NCI-H526 (cell line): ENCODE measurements at places on chromosomes 12 and 14.
A peak's percentile ranks its signal among the peaks of the same experiment; 100 is the strongest.

DNA sequence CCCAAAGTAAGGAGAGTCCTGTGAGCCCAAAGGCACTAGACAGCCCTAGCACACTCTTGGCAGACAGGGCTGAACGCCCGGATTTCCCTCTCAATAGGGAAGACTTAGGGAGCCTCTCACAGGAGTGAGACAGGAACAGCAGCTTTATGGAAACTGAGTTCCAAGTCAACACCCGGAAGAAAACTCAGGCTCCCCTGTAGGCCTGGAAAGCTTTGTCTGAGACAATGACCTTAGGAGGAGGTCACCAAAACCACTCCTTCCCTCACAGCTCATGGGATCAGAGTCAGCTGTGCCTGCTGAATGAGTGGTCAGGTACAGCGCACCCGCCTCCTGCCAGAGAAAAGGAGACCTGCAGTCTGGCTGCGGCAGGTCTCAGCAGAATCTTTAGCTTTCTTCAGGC, 229.5 kb downstream of the CACNA1C start:
- DNase-seq = no peak

GRCh38 chr14:51682411-51682810, 30.7 kb downstream of the FRMD6 start:
- no peak for DNase-seq

DNA sequence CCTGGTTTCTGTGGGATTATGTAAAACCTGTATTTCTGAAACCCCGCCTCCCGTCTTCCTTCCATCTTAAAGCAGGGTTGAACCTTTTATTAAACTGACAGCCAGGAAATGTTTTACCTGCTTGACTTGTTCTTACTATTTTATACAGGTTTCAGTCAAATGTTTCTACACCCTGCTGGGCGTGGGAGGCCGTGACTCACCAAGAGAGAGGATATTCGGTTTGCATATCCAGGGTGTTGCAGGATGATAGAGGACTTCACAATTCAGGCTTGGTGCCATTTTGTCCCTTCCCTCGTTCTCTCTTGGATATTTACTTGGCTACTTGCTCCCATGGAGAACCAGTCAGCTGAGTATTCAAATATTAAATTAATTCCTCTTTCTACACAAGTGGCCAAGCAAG, 69.7 kb downstream of the ARF6 start:
- DNase-seq = peak; percentile 49

- DNase-seq = no peak
Observed at GRCh38 chr12:96493106-96493505, 3.7 kb downstream of the CFAP54 start.

DNA sequence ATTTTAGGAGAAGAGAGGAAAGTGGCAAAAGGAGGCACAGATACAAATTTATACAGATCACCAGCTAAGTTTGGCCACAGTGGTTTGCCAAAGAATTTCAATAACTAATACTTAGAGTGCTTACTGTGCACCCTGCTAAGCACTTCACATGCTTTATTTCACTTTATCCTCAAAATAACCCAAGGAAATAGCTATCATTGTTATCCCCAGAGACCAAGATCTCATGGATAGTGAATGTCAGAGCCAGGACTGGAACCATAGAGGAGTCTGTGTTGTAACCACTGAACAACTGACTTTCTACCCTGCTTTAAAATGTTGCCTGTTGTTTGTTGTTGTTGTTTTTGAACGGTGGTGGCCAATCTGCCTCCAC, 1.3 kb upstream of the TCP11L2 start:
- DNase-seq = no peak

DNA sequence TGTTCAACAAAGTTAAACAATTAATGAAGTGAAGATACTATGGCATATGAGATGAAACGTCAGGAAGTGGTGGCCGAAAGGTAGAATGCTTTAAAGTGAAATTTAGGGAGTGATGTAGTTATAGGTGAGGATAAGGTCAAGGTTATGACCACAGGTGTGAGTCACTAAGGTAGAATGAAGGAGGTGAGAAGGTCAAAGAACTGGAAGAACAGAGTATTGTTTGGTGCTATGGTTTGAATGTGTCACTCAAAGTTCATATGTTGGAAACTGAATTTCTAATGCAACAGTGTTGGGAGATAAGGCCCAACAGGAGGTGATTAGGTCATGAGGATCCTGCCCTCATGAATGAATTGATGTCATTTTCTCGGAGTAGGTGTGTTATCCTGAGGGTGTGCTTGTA, 293.6 kb downstream of the NELL2 start:
- DNase-seq = no peak

DNA sequence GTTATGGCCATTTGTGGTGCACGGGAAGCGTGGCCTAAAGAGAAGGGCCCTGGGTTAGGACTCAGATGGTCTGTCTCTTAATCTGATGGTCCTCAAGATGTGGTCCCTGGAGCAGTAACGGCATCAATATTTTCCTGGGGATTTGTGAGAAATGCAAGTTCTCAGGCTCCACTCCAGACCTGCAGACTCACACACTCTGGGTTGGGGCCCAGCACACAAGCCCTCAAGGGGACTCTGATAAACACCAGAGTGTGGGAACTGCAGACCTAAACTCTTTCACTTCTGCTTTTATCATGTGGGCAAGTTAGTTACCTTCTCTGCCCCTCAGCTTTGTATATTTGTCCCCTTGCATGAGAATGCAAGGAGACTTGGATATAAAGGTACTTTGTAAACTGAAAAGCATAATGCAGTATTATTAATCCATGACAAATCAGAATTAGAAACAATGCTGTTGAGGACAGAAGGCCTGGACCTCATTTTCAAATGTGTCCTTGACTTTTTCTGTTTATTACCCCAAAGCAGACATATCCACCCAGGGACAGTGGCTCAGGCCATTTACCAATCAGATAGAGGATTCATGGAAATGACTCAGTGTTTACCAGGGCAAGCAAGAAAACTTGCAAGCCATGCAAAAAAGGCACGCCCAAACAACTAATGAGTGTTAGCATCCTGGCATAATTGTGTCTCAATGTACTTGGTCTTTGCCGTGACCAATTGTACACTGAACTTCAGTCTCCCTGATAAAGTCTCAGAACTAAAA, 157.0 kb downstream of the ASCL1 start:
- DNase-seq = no peak

DNA sequence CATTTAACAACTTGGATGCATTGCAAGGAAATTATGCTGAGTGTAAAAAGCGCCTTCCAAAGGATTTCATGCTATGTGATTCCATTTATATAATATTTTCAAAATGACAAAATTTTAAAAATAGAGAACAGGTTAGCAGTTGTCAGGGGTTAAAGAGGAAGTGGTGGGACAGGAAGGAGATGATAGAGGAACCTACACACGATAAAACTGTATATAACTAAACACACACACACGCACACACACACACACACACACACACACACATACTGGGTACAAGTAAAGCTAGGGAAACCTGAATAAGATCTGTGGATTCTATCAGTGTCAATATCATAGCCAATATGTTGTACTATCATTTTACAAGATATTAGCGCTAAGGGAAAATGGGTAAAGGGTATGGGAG, 17.2 kb downstream of the TTC9 start:
- no peak for DNase-seq

GRCh38 chr14:59394268-59394667, 70.9 kb downstream of the GPR135 start:
- DNase-seq = no peak

GRCh38 chr12:52675301-52675701, 4.9 kb downstream of the KRT1 start:
- no peak for DNase-seq

DNA sequence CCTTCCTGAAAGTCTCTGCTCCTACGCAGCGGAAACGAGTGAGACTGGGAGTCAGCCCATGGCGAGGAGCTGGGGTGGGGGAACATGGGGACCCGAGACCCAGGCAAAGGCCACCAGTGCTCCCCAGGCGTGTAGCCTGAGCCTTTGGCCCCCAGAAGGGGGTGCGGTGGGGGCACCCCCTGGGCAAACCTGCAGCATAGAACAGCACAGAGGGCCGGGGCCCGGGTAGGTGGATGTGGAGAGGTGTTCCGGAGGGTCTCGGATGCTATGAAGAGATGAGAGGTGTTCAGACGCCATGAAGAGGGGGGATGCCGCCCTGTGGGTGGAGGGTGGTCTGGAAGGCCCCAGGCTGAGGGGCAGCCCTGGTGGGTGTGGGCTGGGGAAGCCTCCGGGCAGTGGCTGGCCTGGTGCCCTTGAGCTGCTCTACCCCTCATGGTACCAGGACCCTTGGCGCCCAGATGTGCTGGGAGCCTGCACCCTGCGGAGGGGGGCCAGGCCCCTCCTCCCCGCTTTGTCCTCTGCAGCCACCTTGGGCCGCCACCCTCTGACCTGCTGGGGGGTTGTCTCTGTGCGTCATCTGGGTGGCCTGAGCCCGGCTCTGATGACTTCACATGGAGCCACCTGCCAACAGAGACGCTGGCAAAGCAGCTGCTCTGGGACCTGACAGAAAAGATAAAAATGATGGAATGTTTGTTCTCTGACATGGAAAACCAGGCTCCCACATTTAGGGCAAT, 83.4 kb downstream of the KIF26A start:
- DNase-seq = no peak

DNA sequence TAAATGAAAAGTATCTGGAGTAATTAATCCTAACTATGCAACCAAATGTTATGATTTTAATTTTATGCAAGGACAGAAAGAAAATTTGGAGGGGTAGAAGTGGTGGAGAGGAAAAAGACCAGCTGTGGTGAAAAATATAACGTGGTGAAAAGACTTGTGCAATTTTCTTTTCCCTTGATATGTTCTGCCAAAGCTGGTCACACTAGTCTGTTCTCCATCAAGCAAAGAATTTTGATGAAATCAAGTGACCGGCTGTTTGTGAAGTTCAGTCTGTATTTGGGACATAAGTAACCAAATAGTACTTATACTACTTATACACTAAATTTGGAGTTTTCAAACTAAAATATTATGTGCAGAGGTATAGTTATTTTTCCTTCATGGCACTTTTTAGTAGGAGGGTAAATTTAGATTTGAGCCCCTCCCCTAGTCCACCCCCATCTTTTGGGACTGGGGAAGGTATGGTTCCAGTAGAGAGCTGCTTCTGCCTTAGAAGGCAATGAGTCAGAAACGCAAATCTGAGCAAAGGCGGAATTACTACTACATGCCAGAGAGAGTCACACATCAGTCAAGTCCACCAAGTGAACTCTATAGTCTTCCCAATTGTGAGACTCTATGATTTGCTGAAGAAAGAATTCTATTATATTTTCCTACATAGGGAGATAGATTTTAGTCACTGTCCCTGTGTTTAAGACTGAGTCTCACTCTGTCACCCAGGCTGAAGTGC, 229.7 kb downstream of the SLC25A21 start:
- no peak for DNase-seq

DNA sequence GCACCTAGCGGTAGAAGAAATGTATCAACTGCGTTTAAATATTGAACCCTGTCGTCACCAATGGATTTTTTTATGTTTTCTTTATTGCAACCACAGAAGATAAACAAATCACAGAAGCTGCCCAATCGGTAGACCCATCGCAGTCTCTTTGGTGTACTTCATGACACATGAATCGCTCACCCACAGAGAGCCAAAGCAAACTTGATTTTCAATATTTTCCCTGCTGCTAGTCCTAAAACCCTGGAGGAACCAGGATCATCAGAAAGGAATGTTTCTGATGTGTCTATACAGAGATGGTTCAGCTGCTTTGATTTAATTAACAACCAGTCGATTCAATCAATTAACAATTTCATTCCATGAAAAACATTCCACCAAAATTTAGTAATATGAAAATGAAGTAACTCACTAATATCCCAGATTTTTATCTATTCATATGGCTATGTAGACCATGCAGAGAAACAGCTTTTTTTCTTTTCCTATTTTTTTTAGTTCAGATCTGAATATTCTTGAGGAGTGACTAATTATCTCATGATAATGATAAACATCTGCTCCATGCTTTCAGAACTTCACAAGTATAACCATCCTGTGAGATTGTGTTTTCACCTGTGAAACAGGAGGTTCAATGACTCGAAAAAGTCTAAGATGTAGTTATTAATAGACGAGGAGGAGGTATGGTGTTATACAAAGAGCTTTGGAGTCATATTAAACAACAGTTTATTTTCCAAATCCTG, 46.1 kb downstream of the DIO2 start:
- DNase-seq = no peak

DNA sequence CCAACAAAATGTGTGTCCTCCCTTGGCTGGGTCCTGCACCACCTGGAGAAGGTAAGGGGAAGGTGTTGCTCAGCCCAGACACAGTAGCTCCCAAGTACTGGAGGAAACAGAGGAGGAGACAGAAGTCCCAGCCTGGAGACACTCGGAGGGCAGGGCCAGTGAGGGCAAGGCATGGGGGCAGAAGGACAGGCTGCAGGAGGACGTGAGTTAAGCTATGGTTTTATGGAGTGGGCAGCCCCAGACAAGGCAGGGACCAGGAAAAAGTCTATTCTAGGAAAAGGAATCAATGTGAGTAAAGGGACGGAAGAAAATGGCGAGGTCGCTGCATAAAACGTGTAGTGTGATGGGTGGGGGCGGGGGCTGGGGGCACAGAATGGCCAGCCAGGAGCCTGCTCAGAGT, 210.1 kb upstream of the DIO3 start:
- DNase-seq = no peak

DNA sequence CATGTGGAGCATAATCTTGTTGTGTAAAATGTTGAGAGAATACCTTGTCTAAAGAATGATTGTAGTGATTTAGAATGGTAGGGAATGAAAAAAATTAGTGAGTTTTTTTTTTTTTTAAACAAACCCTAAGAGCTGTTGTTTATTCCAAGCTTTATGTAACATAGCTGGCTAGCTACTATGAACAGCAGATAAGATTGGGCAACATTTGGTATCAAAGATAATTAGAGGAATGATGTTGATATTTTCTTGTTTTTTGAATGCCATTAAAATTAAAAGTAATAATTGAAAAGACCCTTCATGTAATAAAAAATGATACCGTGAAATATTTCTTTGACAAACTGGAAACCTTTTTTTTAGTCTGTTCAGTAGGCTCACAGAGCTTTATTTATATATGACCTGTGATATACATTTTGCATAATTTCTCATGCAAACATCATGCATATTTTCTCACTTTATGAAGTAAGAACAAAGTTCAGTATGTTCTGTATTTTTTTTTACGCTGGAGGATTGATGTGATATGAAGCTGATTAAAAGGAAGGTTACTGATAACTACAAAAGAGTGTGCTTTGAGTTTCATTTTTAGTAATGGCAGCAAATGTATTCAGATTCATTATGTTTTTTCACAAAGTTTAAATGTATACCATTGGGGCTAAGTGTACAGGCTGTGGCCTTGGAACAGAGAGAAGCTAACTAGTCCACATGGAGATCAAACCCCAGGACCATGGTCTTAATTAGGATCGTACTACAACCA, 8.1 kb downstream of the CPSF6 start:
- peak; percentile 40 for DNase-seq

DNA sequence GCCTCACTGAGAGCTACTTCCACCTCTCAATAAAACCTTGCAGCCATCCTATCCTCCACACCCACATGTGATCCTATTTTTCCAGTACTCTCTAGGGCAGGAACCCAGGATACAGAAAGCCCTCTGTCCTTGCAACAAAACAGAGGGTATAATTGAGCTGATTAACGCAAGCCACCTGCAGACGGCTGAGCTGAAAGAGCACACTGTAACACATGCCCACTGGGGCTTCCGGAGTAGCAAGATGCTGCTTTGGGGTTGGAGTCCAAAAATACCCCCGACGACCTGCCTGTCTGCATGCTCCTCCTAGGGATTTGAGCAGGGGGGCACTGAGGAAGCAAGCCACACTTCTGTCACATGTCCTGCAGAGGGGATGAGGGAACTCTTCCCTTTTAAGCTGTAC, 401.1 kb upstream of the FOXG1 start:
- DNase-seq = no peak
